ENCODE measurements at places on chromosomes 4 and X.

DNA sequence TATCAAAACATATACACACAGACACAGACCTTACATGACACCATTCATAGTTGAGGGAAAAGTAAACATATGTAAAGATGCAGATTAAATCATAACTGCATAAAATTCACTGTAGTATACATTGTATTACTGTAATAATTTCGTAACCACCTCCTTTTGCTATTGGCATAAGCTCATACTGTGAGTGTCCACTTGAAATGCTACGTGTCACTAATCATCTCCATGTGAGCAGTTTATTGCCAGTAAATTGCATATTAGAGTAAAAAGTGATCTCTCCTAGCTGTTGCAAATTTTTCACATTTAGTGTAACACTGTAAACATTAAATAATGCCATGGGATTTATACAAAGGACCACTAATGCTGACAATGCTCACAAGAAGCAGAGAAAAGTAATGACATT is 256.7 kb upstream of the GNPDA2 start:
- no peak for DNase-seq

DNA sequence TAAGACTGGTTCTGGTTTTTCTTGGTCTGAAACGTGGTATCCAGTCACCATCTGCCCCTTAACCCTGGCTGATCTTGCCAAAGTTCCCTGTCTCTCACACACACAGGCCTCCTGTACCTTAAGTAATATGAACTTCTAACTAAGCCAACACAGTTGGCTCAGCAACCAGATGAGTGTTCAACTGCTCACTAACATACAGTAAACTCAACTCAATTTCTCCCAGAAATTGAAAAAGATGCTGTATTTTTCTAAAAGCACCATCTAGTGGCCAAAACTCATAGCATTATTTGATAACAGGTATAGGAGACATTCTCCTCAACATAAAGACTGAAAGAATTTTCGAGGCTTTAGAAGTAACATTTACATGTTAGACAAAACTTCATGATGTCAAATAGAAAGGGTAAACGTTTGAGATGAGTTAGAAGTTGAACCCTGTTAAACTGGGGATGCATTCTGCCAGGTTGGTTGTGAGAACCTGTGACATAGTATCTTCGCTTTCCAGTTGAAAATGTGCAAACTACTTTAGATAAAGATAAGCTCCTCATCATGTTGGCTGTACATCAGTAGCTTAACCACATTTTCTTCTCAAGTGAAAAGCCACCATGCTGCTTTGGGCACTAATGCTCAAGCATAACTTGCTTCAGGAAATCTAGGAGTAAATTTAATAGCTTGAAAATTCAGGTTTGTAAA is 31.2 kb downstream of the CCNI start:
- DNase-seq, result no peak

DNA sequence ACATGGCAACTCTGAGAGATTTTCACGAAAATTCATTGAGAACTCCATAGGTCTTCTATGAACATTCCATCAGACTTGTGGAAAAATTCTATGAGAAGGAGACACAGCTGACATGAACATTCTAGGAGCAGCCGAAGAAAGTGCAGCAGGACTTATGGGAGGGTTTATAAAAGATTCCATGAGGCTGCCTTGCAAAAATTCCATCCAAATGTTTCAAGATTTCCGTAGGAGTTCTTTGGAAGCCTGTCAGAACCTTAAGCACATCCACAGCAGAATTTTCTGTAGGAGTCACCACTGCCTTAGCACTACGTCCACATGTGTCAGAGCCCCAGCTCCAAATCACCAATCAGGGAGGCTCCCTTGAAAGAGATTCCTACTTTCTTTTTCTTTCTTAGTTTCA is 67.0 kb upstream of the MSX1 start:
- DNase-seq, result no peak

DNA sequence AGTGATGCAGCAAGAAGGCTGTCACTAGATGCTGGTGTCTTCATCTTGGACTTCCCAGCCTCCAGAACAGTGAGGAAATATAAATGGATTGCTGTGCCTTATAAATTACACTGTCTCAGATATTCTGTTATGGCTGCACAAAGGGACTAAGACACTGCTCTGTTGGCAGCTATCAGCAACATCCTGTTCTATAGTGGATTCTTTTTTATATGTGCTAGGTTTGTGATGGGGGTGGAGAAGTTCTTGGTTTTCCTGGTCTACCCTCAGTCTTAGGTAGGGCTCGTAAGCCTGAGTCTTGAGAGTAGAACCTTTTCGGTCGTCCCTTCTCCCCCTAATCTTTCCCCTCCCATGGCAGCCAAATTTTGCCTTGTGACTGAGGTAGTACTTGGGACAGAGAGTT is 17.3 kb downstream of the STIM2 start:
- no peak for DNase-seq

- DNase-seq, result no peak
These were observed 343.1 kb downstream of the MID1IP1 start for GRCh38 chrX:39144323-39144722.

Measured in activated naive CD4-positive, alpha-beta T cell treated with anti-CD3 and anti-CD28 coated beads, Interleukin-2, amount 50 U/mL, for 16 hours (primary cell).